ENCODE measurements at places on chromosomes 1 and 21.
A peak's percentile ranks its signal among the peaks of the same experiment; 100 is the strongest.

DNA sequence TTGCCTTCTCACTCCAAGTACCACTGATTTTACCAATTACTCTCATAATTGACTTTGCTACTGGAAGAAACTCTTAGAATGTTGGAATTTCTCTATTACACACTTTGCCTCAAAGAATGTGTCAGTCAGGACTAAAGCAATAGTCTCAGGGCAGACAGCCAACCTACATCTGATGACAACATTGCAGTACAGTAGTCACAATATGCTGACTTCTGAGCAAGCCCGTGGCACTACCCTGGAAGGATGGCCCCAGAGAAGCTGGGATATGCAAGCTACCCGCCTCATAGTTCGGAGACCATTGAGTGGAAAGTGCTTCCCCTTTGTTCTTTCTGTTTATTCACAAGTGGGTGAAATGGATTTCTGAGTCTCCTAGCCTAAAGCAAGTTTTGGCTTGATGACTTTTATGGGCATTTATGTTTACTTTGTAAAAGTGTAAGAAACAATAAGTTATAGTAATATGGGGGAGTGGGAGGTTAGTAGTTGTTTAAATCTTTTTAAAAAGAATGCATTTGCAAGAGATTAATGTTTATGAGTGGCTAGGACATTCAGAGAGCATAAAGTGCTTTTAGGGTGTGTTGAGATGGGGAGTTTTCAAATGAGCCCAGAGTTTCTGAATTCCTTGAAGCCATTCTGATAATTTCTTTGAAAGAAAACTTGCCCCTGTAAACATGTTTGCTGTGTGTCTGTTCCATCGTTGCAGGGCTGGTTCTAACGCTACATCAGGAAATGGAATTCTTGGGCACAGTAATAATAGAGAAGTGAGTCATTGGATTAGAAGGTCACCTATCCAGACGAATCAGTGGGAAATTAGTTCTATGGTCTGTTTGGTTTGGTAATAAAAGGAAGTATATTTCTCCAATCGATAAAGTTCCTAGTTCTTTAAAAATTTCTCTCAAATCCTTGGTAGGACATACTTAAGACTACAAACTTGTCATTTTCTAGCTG, 63.8 kb downstream of the LMO4 start:
- no peaks in the 10 kb centered on the region for H3K36me3 ChIP-seq
- DNase-seq, result no peak
- H3K4me1 ChIP-seq, result no peaks in the 10 kb centered on the region
- H3K4me3 ChIP-seq, result no peak overlapping the region

- peaks cover 15% of the 10 kb centered on the region for H3K27me3 ChIP-seq
- no peaks in the 10 kb centered on the region for H3K36me3 ChIP-seq
- no peaks in the 10 kb centered on the region for H3K4me1 ChIP-seq
- no peak for DNase-seq
- H3K27ac ChIP-seq, result no peak overlapping the region
- no peak overlapping the region for H3K4me3 ChIP-seq
Observed at GRCh38 chr1:226414098-226414698, 6.3 kb upstream of the PARP1 start.

- no peaks in the 10 kb centered on the region for H3K36me3 ChIP-seq
- H3K27ac ChIP-seq, result no peak overlapping the region
- no peaks in the 10 kb centered on the region for H3K27me3 ChIP-seq
Observed at GRCh38 chr1:101150266-101150665, 86.6 kb upstream of the S1PR1 start.

- no peak for DNase-seq
- no peak overlapping the region for H3K4me3 ChIP-seq
- H3K36me3 ChIP-seq, result no peaks in the 10 kb centered on the region
- no peak overlapping the region for H3K27ac ChIP-seq
Observed at GRCh38 chr1:163877016-163877415, 555.3 kb downstream of the NUF2 start.

DNA sequence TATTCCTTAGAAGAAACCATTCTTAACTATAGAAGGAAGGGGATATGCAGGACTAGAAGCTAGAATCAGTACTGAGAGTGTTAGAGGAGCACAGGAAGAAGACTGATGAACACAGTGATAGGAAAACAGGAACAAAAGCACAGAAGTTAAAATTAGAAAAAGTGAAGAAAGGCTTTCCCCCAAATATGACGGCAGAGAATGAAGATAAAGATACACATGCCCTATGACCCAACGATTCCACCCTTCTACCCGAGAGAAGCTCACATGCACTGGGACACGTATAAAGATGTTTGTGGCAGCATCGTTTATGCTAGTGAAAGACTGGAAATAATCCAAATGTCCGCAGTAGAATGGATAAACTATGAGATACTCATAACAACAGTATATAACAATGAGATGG, 74.2 kb downstream of the DTL start:
- no peak overlapping the region for H3K27ac ChIP-seq
- H3K4me1 ChIP-seq, result peaks cover 10% of the 10 kb centered on the region
- no peak overlapping the region for H3K4me3 ChIP-seq
- no peak for DNase-seq

GRCh38 chr1:192747943-192748342, 60.9 kb upstream of the RGS2 start:
- H3K36me3 ChIP-seq, result no peaks in the 10 kb centered on the region
- H3K27ac ChIP-seq, result no peak overlapping the region
- DNase-seq, result no peak
- no peaks in the 10 kb centered on the region for H3K4me1 ChIP-seq

GRCh38 chr1:153552335-153552734, 3.3 kb upstream of the S100A3 start:
- no peak overlapping the region for H3K27ac ChIP-seq
- H3K27me3 ChIP-seq, result no peaks in the 10 kb centered on the region
- DNase-seq, result no peak
- peaks cover 21% of the 10 kb centered on the region for H3K4me1 ChIP-seq
- H3K4me3 ChIP-seq, result no peak overlapping the region
- H3K36me3 ChIP-seq, result no peaks in the 10 kb centered on the region

- no peak for DNase-seq
- H3K27me3 ChIP-seq, result peaks cover 12% of the 10 kb centered on the region
- no peak overlapping the region for H3K4me3 ChIP-seq
- H3K27ac ChIP-seq, result no peak overlapping the region
Observed at GRCh38 chr1:212915245-212916091, 34.9 kb upstream of the VASH2 start.

DNA sequence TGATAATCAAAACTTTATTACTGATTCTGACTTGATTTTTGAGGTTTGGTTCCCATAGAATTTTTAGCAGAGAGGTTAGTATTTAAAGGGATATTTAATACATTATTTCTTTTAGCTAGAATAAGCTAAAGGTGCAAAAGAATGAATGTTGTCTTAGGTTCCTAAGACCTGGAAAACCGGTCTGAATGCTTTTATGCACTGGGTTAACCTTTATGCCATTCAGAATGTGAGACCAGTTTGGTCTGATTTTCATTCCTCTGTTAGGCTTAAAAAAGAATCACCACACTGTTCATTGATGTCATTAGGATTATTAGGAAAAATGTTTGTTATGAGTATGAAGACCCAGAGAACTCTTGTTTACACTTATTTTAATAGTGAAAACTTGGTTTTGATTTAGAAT, 30.1 kb downstream of the RAP1A start:
- H3K4me3 ChIP-seq, result no peak overlapping the region
- peaks cover 28% of the 10 kb centered on the region for H3K36me3 ChIP-seq
- no peak overlapping the region for H3K27ac ChIP-seq
- H3K27me3 ChIP-seq, result no peaks in the 10 kb centered on the region
- DNase-seq, result no peak

- H3K36me3 ChIP-seq, result peaks cover 60% of the 10 kb centered on the region
- peak overlapping the region; percentile 86 for H3K4me3 ChIP-seq
- H3K27ac ChIP-seq, result peak overlapping the region; percentile 99
Observed at GRCh38 chr1:26833432-26834405, 7.2 kb downstream of the ZDHHC18 start.

Measured in T-helper 2 cell treated with Interferon-gamma antibody and Interleukin-4, amounts not matched to agents 5 μg/mL and 100 μg/mL, for 36 hours (primary cell).